Liver (tissue), 10 donors: ENCODE measurements at places on chromosomes 2 and 18.

DNA sequence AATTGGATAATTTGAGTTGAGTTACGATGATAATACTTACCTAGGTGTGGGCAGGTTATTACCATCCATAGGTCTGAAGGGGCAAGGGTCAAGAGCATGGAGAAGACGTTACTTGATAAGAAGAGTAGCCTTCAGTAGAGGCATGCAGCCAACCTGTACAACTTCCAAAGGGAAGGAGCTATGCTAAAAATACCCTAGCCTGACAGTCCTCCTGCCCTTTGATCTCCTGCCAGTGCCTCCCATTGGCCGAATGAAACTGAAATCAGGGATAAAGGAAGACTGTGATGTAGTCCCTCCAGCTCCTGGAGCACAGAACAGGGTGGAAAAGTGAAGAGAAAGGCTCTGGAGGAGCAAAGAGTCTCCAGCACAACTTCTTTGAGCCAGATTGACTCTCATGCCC, 487.4 kb downstream of the ADCYAP1 start:
- peak; percentile 44 for DNase-seq

DNA sequence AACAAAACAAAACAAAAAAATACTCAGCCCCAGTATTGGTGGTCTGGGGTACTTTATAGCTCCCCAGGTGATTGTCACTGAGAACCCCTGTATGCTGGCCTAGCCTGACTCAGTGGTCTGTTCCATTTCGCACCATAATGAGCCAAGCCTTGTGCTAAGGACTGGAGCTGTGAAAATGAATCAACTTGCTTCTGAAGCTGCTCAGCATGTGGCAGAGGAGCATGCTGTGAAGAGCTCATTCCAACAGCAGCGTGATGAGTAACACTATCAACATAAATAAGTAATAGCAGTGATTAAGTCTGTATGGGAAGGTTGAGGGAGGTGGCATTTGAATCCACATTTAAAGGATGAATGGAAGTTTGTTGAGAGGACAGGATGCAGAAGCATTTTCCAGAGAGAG, 67.2 kb upstream of the ATL2 start:
- DNase-seq, result no peak

GRCh38 chr2:37634914-37635503, 36.4 kb downstream of the CDC42EP3 start:
- no peak for DNase-seq

DNA sequence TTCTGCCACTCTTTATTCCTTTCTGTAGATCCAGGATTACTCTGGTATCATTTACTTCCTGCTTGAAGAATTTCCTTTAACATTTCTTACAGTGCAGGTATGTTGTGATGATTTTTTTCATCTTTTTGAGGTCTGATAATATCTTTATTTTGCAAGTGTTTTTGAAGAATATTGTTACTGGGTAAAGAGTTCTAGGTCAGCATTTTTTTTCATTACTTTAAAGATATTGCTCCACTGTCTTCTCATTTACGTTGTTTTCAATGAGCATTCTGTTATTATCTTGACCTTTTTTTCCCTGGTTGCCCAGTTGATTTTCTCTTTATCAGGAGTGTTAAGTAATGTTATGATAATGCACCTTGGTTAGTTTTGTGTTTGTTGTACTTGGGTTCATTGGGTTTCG, 31.7 kb upstream of the TMEM247 start:
- no peak for DNase-seq

GRCh38 chr2:238868067-238868524, 20.2 kb downstream of the TWIST2 start:
- DNase-seq, result no peak

DNA sequence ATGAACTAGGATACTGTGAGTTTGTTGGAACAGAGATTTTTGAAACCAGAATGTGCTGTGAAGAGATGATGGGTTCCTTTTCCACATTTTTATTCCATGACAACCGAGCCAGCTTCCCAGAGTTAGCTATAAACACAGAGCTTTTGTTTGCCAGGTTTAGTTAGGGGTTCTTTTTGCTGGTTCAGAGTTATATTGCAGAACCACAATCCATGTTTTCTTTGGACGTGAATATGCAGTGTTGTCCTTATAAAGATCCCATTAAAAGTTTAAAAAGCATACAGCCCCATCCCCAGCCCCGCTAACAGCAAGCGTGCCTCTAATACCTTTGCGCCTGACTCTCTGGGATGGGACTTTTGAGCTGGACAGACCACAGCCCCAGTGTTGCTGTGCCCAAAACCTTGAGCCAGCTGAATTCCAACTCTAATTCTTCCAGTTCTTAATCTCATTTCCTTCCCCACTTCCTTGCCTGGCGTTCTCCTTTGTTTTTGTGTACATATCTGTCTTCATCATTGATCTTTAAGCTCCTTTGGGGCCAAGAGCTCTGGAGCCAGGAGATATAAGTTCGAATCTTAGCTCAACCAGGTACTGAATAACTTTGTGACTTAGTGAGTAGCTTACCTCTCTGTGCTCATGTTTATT, 72.3 kb downstream of the SPATS2L start:
- DNase-seq, result no peak

DNA sequence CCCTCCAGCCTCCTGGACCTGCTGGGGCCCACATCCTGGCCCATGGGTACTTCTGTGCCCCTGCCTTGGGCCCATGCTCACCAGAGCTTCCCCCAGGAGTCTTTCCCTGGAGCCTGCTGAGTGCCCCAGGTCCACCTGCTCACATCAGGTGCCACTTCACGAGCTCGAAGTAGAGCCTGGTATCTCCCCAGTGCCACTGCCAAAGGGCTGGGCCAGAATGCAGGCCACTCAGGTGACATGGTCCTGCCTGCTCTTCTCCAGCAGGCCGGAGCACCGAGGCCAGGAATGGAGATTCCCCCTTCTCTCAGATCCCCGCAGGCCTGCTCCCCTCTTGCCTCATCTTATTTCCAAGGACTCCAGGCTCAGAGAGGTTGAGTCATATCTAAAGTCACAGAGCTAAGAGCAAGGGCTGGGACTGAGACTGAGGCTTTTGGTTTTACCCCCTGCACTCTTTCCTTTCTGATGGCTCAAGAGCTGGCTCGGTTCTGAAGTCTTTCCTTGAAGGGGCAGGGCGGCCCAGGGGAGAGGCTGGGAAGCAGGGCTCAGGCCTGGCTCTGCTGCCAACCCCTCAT, 79.2 kb downstream of the HS1BP3 start:
- DNase-seq, result no peak

- DNase-seq, result no peak
Measured at GRCh38 chr18:77316008-77316407, 66.4 kb downstream of the GALR1 start.

- no peak for DNase-seq
Measured at GRCh38 chr18:28063271-28063761, 113.6 kb downstream of the CDH2 start.

GRCh38 chr2:159617100-159617499, 752 bp upstream of the BAZ2B start:
- DNase-seq, result no peak

GRCh38 chr2:159201360-159202063, 85.0 kb downstream of the WDSUB1 start:
- DNase-seq, result no peak

DNA sequence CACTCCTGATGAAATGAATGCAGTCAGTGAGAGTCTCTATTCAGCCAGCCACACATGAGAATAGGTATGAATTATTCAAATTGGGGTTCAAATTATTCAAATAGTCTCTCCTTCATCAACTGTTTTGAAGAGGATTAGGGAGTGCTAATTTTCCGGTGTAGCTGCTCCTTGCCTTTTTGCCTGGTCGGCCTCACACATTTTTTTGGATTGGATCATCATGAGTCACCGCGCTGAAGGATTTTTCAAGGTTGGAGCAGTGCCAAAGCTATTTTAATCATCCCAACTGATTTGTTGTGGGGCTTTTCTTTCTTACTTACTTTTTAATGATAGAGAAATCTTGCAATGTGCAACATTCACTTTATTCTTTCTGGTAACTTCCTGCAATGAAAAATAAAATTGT, 2.4 kb upstream of the DTNA start:
- no peak for DNase-seq

- DNase-seq, result no peak
Measured at GRCh38 chr2:178296394-178297090, 102.2 kb downstream of the OSBPL6 start.

DNA sequence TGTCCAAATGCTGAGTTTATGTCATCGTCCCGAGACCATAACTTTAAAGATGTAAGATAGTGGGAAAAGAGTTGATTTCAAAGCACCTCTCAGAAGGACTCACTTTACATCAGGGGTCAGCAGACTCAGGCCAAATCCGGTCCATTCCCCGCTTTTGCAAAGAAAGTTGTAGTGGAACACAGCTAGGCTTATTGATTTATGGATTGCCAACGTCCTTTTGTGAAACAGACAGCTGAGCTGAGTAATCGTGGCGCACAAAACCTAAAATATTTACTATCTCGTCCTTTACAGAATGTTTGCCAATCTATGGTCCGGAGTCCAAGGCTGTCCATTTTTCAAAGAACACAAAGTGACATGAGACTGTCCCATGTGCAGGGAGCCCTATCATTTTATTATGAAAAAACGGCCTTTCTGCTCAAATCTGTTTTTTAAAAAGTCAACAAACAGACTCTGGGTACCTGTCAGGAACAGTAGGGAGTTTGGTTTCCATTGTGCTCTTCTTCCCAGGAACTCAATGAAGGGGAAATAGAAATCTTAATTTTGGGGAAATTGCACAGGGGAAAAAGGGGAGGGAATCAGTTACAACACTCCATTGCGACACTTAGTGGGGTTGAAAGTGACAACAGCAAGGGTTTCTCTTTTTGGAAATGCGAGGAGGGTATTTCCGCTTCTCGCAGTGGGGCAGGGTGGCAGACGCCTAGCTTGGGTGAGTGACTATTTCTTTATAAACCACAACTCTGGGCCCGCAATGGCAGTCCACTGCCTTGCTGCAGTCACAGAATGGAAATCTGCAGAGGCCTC, at the start of gene IL1RN:
Gene IL1RN (plus strand): TSS at position 754 of the 801 bp plus-strand sequence. CDS start 27 bp downstream, at position 781.
- no peak for DNase-seq

DNA sequence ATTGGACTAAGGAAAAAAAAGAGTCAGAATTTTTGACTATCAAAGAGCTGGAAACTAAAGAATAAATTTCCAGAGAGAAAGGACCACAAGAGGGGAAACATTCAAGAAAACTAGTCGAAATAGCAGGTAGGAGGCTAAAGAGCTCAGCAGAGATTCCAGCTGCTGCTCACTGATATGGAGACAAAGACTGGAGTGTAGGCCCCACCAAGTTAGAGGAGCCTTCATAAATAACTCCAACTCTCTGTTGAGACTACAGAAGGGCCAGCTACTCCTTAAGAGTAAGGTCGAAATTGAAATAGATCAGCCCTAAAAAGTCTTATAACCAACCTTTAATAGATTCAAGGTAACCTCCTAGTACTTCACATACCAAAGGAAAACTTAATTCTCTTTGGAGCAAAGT, 31.1 kb downstream of the SS18 start:
- DNase-seq, result no peak

DNA sequence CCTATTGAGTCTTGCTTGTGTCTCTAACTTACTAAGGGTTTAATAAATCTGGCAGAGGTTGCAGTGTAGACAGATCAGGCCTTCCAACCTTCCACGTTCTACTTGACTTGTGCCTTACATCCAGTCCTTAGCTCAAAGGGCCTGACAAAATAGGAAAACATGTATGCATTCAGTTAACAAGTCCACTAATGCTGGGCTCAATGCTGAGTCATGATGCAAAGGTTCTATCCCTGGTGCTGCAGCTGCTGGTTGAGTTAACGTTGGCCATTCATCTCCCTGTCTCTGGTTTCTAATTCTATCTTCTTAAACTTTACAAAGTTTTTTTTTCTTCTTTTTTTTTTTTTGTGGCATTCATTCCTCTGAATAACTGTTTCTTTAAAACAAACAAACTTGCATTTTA, 46.3 kb upstream of the ITGB6 start:
- DNase-seq, result no peak

DNA sequence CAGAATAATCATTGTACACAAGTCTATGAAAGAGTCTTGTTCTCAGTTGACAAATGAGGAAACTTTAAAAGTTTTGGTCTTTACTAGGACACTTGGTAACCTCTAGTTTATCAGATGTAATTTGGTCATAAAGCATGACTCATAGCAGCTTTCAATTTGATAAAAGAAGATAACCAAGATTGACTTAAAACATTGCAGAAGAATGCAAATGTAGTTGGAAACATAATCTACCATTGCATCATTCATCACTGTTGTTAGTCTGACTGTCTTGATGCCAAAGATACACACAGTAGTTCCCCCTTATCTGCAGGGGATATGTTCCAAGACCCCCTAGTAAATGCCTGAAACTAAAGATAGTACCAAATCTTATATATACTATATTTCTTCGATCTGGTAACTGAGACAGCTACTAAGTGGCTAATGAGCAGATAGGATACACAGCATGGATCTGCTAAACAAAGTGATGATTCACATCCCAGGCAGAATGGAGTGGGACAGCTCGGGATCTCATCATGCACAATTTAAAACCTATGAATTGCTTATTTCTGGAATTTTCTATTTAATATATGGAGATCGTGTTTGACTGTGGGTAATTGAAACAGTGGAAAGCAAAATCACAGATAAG, 131.4 kb upstream of the CCDC68 start:
- DNase-seq, result no peak

GRCh38 chr2:237024255-237024654, 61.4 kb upstream of the COPS8 start:
- DNase-seq, result no peak
